ENCODE measurements at places on chromosomes 5 and 9.

DNA sequence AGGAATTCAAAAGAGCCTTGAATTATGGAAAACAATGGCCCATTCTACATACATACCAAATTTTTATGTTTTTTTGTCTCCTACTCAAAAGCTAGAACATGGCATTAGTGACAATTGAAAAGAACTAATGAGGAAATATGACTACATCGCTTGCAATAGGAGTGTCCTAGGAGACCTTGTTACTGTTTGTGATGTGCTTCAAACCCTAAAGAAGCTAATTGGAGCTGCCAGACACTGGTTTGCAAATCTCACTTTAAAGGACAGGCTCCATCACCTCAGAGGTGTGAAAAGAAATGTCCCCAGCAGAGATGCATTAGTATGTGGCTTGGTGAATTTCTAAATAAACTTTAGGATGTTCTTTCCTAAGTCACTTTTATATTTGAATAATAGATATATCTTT lies 354.2 kb upstream of the EFNA5 start:
- no peak for DNase-seq

DNA sequence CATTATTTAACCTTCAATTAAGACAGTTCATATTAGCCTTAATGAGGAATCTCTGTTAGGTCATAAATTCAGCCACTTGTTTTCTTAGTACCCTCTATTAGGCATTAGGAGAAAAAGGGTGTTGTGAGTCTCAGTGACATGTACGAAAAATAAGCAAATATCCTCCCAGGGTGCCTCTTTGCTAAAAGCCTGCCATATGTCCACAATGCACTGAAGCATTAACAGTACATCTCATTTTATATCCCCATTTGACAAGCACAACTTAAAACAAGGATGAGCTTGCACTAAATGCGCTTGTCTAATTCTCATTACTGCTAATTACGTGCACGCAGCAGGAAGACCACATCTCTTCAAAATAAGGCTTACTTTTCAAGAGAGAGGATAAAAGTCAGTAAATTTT lies 48.4 kb upstream of the SRFBP1 start:
- DNase-seq, result no peak

DNA sequence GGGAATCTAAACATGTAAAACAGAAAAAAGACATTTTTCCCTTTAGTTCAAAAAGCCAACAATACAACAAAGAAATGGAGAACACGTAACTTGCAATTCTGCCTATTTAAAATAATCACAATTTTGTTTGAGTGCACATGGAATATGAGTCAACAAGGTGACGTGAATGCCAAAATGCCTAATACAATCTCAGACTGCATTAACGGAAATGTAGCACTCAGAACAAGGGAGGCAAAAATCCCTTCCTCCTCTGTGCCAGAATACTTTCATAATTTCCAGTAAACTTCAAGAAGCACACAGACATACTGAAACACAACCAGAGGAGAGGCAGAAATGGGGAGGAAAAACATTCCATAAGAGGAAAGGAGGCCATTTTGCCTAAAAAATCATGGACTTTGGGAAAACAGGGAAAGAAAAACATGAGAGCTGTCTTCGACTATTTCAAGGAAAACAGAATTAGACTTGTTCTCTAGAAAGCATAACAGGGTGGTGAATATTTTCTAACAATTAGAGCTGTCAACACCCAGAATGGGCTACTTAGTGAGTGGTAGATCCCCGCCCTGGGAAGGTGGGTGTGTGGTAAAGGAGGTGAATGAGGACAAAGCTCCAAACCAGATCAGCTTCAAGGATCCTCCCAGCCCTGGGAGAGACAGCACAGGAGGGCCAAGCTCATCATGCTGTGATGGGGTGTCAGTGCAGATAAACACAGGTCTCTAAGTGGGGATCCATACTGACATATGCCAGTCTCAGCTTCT lies 48.2 kb downstream of the ABCA1 start:
- DNase-seq, result no peak

- DNase-seq, result no peak
These were observed 154.1 kb downstream of the MYO10 start for GRCh38 chr5:16781828-16782626.
